ENCODE measurements at places on chromosomes 13 and 19.

- H3K27me3 ChIP-seq, result no peaks in the 10 kb centered on the region
- peaks cover 6% of the 10 kb centered on the region for H3K36me3 ChIP-seq
- no peak for DNase-seq
Measured at GRCh38 chr19:33437821-33438671, 64.5 kb downstream of the CEBPG start.

DNA sequence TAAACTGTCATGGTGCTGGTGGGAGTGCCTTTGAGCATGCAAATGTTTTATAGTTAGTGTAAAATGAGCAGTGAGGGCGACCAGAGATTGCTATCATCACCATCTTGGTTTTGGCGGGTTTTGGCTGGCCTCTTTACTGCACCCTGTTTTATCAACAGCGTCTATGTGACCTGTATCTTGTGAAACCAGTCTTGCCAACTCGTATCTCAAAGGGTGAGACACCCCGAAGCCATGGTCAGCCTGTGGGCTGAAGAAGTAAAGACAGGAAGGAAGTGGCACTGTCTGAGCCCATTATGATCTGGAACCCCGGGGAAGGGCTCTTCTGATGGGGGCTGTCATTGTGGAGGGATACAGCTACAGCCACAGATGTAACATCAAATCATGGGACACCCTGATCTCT is 81.5 kb upstream of the FAM216B start:
- H3K36me3 ChIP-seq, result no peaks in the 10 kb centered on the region
- H3K4me3 ChIP-seq, result no peak overlapping the region
- peaks cover 10% of the 10 kb centered on the region for H3K27me3 ChIP-seq
- H3K27ac ChIP-seq, result no peak overlapping the region
- no peak for DNase-seq

GRCh38 chr13:74973935-74974879 is 507.8 kb downstream of the TBC1D4 start:
- H3K27me3 ChIP-seq, result peaks cover 3% of the 10 kb centered on the region
- H3K27ac ChIP-seq, result no peak overlapping the region
- DNase-seq, result no peak
- no peaks in the 10 kb centered on the region for H3K36me3 ChIP-seq
- H3K4me1 ChIP-seq, result no peaks in the 10 kb centered on the region

- H3K36me3 ChIP-seq, result no peaks in the 10 kb centered on the region
- DNase-seq, result no peak
- H3K4me3 ChIP-seq, result peak within 1 kb of the TSS; percentile 75
- H3K4me1 ChIP-seq, result peaks cover 21% of the 10 kb centered on the region
- peaks cover 37% of the 10 kb centered on the region for H3K27me3 ChIP-seq
Measured at GRCh38 chr19:46428239-46429135, at the start of gene PNMA8C. TSS of gene PNMA8C (minus strand) at chr19:46428936. CDS start at chr19:46428359, 577 bp downstream.

DNA sequence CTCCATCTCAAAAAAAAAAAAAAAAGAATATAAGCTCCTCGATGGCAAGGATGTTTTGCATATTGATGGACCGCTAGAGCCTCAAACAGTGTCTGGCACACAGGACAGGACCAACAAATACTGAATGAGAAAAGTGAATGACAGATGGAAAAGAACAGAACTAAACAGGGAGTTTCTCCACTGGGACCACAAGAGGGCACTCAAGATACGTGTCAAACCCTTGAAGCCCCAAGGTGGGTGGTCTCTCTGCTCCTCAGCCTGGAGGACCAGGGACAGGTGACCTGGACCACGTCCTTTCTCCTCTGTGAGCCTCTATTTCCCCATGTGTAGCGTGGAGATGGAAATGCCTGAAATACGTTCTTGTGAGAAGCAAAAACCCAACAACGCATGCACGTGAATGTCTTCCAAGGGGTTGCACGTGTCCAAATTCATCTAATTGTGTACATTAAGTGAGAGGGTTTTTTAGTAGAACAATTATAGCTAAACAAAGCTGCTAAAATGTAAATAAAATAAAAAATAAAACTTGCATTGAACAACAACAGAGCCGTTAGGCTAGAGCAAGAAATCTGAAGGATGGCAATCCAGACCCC is 5.7 kb upstream of the CDC42EP5 start:
- H3K27ac ChIP-seq, result no peak overlapping the region
- no peak overlapping the region for H3K4me3 ChIP-seq
- no peak for DNase-seq
- no peaks in the 10 kb centered on the region for H3K36me3 ChIP-seq
- H3K27me3 ChIP-seq, result peaks cover 18% of the 10 kb centered on the region

DNA sequence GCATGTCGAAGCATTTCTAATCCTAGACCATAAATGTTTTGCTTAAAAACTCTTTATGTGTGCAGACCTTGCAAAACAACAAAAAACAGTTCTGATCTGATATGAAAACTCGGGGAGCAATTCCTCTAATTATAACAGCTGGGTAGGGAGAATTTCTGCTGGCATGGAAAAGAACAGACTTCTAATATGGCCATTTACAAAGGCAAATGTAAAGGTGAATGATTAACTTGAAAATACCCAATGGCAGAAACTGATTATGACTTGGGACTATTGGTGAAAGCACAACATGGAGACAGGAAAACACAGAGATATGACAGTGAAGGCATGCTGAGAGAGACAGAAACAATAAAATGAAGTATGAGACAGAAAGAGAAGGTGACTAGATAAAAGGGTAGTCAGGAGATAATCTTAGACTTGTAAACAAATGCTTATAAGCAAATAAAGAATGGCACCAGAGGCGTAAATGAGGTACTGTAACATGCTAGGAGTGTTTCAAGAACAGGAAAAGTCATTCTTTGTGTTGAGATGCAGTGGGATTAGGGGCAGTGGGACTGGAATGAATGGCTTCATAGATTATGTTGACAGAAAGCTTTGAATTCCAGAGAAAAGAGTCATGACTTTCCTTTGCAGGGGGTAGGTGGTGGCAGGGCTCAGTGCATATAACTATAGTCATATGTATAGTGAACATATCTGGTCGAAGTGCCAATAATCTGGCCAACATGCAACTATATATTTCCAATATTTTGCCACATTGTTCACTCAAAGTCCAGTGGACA is 393.0 kb downstream of the ITGBL1 start:
- H3K36me3 ChIP-seq, result no peaks in the 10 kb centered on the region
- no peak for DNase-seq
- H3K4me1 ChIP-seq, result no peaks in the 10 kb centered on the region
- H3K4me3 ChIP-seq, result no peak overlapping the region
- H3K27me3 ChIP-seq, result no peaks in the 10 kb centered on the region

DNA sequence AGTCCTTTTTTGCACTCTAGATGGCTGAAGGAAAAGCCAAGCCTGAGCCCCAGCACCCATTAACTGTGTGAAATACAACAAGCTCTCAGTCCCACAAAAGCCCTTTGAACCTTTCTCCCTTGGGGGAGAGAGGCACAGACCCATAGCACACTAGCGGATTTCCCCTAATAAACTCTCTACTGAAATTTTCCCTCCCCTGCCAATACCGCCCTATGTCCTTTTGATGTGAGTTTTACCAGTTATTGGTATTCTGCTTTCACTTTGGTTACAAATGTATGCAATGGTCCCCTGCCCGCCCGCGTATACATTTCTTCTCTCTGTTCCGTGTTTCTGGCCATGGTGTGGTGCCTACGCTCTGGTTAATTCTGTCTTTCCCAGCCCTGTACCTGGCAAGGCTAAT is 54.0 kb upstream of the MYO16 start:
- H3K27ac ChIP-seq, result no peak overlapping the region
- H3K27me3 ChIP-seq, result no peaks in the 10 kb centered on the region
- DNase-seq, result no peak
- no peaks in the 10 kb centered on the region for H3K36me3 ChIP-seq
- no peak overlapping the region for H3K4me3 ChIP-seq
- H3K4me1 ChIP-seq, result no peaks in the 10 kb centered on the region

- H3K27me3 ChIP-seq, result no peaks in the 10 kb centered on the region
- H3K4me3 ChIP-seq, result no peak overlapping the region
- peaks cover 9% of the 10 kb centered on the region for H3K36me3 ChIP-seq
- H3K4me1 ChIP-seq, result peaks cover 30% of the 10 kb centered on the region
- no peak for DNase-seq
Measured at GRCh38 chr19:1211494-1212234, 6.1 kb downstream of the STK11 start.

DNA sequence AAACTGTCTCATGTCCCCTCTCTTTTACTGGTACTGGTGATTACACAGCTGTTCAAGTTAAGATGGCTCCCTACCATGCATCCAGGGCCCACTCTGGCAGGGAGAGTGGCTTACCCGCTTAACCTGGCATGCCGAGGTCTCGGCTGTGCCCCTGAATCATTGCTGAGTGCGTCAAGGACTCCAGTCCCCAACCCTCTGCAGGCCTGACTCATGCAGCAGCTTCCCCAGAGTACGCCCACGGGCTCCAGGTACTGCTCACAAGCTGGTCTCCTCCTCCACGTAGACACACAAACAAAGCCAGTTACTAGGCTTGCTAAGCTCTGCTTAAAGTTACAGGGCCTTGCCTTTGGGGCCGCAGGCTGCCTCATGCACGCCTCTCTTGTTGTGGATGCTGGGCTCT is 447.4 kb downstream of the COG6 start:
- H3K4me3 ChIP-seq, result no peak overlapping the region
- H3K36me3 ChIP-seq, result peaks cover 6% of the 10 kb centered on the region
- no peak for DNase-seq
- no peak overlapping the region for H3K27ac ChIP-seq
- peaks cover 19% of the 10 kb centered on the region for H3K4me1 ChIP-seq

DNA sequence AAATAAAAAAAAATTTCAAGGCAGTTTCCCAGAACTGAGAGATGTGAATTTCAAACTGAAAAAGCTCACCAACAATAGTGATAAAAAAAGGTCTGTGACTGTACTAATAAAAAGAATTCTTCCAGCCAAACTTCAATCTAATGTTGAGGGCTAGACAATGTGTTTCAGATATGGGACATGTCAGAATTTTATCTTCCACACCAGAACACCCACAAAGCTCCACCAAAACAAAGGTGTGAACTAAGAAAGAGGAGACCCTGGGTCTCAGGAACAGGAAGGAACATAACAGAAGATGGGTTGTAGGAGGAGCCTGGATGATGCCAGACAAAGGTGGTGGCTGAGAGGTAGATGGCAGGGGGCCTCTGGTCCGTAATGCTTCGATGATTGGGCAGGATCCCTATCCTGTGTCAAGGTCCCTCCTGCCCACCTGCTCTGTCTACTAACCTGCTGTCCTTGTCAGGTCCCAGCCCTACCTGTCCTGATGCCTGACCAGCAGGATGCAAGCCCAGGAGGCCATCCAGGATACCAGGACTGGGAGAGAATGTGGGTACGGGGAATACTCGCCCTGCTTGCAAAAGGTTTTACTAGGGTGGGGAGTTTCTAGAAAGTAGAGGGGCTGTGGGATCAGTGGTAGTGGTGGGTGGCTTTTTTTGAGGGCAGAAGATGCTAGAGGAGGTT is 4.5 kb downstream of the MZF1 start:
- peaks cover 13% of the 10 kb centered on the region for H3K36me3 ChIP-seq
- no peak for DNase-seq
- no peak overlapping the region for H3K4me3 ChIP-seq
- H3K27me3 ChIP-seq, result no peaks in the 10 kb centered on the region
- H3K4me1 ChIP-seq, result peaks cover 14% of the 10 kb centered on the region

DNA sequence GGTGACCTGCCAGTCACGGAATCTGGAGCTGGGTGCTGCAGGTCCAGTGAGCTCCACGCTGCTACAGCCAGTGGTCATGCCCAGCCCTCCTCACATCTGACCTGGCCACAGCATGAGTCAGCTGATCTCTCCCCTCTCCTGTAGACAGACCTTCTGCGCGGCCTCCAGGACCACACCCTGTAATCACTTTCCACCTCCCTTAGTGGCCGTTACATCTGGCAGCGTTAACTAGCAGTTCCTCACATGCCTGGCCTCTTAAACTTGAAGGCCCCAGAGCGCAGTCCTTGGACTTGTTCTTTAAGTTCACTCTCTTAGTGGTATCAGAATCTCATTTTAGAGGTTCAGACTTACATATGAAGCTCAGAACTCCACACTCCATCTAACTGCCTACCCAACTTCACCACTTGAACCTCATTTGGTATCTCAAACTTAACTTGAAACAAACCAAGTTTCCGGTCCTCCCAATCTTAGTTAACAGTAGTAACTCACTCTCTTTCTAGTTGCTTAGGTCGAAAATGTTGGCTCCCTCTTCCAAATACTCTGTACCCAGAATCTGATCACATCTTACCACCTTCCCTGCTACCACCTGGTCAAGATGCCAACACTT is 22.7 kb downstream of the MIPEP start:
- peaks cover 5% of the 10 kb centered on the region for H3K36me3 ChIP-seq
- H3K27ac ChIP-seq, result no peak overlapping the region
- no peak for DNase-seq
- peaks cover 8% of the 10 kb centered on the region for H3K4me1 ChIP-seq
- no peak overlapping the region for H3K4me3 ChIP-seq

GRCh38 chr13:87128036-87128435 is 543.1 kb upstream of the SLITRK5 start:
- no peak for DNase-seq
- H3K27ac ChIP-seq, result no peak overlapping the region
- no peak overlapping the region for H3K4me3 ChIP-seq
- H3K27me3 ChIP-seq, result no peaks in the 10 kb centered on the region
- H3K4me1 ChIP-seq, result no peaks in the 10 kb centered on the region
- no peaks in the 10 kb centered on the region for H3K36me3 ChIP-seq

DNA sequence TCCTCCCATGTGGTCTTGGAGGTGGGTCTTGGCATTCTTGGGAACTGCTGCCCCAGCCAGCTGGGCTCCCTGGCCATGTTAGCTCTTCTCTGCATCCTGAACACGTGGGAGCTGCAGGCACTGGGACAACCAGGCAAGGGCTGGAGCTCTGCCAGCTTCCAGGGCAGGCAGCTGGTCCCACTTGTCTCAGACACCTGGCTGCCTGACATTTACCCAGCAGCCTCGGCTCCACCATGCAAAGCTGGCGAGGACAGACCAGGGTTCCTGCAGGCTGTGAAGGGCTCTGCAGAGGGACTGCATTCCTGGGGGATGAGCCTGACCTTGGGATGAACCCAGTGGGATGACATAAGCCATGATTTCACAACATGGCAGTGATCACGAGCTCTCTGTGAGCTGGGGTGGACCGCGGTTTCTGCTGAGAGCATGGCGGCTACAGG is 99.0 kb upstream of the TSHZ3 start:
- DNase-seq, result no peak
- H3K36me3 ChIP-seq, result peaks cover 2% of the 10 kb centered on the region
- no peak overlapping the region for H3K4me3 ChIP-seq
- H3K27ac ChIP-seq, result no peak overlapping the region
- peaks cover 3% of the 10 kb centered on the region for H3K27me3 ChIP-seq
- H3K4me1 ChIP-seq, result no peaks in the 10 kb centered on the region

GRCh38 chr19:43525836-43526771 is 897 bp downstream of the ETHE1 start:
- H3K36me3 ChIP-seq, result no peaks in the 10 kb centered on the region
- H3K27me3 ChIP-seq, result no peaks in the 10 kb centered on the region
- H3K27ac ChIP-seq, result peak overlapping the region; percentile 70
- H3K4me1 ChIP-seq, result peaks cover 28% of the 10 kb centered on the region
- peak overlapping the region; percentile 92 for H3K4me3 ChIP-seq

DNA sequence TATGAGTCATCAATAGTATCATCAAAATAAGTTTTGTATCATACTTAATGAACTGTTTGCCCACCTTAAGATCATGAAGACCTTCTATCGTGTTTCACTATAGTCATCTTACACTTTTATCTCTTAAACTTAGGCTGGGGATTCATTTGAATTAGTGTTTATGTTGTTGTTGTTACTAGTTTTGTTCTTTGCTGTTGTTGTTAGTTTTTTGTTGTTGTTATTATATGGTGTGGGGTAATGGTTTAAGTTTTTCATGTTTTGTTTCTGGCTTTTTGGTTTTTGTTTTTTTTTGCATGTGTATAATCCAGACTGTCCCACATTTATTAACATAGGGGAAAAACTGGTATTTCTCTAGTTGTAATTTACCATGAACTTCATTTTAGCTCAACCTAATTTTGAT is 965.1 kb upstream of the MIR17HG start:
- no peaks in the 10 kb centered on the region for H3K36me3 ChIP-seq
- no peaks in the 10 kb centered on the region for H3K4me1 ChIP-seq
- H3K4me3 ChIP-seq, result no peak overlapping the region
- no peak for DNase-seq
- no peaks in the 10 kb centered on the region for H3K27me3 ChIP-seq

Measured in memory B cell (primary cell).